Renal pelvis (tissue), 12 donors: ENCODE measurements at places on chromosomes 5 and 9.

DNA sequence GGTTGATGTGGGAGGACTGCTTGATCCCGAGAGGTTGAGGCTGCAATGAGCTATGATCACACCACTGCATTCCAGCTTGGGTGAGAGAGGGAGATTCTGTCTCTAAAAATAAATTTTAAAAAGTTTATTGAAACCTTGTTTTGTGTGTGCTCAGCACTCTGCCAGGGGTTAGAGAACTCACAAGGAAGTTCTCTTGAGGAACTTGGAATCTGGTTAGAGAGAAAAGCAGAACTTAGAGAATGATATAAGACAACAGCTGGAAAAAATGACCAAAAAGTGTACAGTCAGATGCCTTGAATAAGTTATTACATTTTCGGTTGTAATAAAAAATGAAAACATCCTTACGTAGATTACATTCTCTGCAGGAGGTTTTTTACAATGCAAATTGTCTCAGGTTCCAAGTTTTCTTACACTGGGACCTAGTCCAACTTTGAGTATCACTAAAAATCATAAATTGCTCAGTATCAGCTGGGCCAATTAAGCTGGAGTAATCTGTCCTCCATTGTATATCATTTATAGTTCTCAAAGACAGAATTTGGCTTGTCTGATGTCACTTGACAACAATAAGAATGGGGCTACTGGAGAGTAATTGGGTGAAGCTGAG lies 21.7 kb upstream of the TENT2 start:
- no peak for DNase-seq

- DNase-seq = no peak
Measured at GRCh38 chr9:37302277-37302676, 120.2 kb upstream of the GRHPR start.

DNA sequence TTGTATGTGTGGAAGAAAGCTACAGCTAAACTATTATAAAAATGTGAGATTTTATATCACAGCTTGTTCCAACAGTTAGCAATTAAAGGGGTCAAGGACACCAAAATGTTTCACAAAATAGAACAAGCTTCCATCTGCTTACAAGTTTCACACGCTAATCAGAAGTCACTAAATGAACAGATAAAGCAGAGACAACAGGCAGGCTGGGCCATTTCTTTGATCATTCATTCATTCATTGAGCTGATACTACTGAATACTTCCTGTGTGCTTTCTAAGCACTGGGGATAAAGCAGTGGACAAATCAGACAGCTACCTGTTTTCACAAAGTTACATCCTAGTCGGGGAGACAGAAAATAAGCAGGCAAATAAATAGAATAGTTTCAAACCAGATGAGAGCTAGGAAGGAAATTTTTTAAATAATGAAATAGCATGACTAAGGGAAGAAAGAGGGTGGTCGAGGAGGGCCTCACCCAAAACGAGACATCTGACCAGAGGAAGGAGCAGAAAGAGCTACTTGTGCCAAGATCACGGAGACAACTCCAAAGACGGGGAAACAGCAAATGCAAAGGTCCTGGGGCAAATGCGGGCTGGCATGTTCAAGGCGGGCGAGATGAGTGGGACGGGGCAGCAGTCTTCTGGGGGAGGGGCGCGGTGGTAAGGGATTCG lies 1.2 kb downstream of the MAPK9 start:
- DNase-seq = no peak

DNA sequence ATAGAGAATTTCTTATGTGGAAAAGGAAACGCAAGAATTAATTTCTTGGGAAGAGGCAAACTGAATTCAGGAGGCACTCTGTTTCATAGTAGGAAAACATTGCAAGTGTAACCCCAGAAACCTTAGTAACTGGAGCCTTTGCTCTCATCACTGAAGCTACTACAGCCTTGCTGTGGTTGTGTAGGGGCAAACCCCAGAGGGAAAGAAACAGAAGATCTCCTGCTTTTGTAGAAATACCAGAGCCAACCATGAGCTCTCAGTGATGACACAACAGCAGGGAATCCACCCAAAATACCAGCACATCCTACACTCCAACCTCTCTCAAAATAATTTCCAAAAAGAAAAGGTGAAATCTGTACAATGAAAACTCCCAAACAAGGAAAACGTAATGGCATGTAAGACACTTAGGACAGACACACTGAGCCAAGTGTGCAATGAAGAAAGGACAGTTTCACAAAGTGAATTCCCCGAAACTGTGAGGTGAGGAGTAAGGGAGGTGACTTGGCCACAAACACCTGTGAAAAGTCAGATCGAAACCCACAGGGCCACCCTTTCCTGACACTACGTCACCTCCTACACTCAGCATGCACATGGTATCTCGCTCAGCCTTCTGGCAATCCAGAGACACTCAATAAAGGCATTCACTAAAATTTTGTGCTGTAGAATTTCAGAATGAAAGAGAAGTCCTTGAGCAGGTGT lies 8.5 kb upstream of the ACSL6 start:
- DNase-seq = no peak

GRCh38 chr5:150079909-150080461 lies 6.4 kb downstream of the CSF1R start:
- no peak for DNase-seq

GRCh38 chr5:11898-12297 lies 80.1 kb upstream of the PLEKHG4B start:
- DNase-seq = no peak

- no peak for DNase-seq
Measured at GRCh38 chr5:77852514-77853352, 76.6 kb upstream of the TBCA start.

- peak; percentile 48 for DNase-seq
Measured at GRCh38 chr5:40619421-40619820, 60.3 kb upstream of the PTGER4 start.

DNA sequence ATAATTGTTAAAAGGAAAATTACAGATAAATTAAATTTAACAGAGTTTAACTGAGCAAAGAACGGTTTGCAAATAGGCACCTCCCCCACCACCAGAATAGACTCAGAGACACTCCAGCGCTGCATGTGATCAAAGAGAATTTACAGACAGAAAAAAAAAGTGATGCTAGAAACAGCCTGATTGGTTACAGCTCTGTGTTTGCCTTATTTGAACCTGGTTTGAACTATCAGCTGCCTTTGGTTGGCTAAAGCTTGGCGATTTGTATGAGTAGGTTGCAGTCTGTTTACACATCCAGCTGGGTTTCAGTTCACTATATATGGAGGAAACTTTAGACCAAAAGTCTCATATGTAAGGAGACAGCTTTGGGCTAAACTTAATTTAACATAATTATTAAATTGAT lies 249.1 kb downstream of the ENC1 start:
- no peak for DNase-seq

DNA sequence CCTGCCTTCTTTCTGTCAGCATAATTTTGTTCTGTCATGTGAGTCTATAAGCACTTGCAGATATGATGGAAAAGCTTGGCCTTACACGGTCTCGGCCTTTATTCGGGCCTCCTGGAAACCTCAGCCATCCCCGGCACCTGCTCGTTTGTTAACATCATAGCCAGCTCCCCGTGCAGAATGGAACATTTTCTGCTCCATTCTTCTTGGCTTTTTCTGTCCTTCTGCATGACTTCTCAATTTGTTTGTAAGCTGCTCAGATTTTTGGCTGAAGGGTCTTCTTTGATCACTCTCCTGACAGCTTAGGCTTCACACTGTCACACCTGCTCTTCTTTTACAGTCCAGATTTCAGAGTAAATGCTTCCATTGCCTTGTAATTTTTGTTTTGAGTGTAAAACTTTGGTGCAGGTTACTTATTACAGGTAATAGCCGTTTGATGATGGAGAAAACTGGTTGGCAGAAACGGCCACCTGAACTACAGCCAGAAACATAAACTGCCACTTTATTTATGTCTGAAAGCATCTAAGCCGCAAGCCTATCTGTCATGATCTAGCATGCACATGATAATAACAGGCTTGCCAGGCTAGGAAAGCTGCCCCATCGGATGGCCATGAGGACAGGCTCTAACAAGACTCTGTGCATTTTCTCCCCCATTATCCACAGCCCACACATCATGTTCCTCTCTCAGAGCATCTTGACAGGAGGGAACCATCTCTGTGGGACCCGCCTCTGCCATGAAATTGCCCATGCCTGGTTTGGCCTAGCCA lies 197.0 kb downstream of the AOPEP start:
- DNase-seq = no peak

GRCh38 chr9:31119890-31120454 lies 1264.5 kb upstream of the ACO1 start:
- DNase-seq = peak; percentile 10

DNA sequence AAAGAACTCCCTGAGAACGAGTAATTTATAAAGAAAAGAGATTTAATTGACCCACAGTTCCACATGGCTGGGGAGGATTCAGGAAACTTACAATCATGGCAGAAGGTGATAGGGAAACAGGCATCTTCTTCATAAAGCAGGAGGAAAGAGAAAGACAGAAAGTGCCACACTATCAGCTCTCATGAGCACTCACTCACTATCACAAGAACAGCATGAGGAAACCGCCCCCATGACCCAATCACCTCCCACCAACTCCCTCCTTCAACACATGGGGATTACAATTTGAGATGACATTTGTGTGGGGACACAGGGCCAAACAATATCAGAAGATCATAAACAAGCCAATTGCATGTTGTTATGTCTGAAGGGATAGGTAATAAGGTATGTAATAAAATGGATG lies 935.9 kb upstream of the COX7C start:
- DNase-seq = no peak

GRCh38 chr5:64140018-64140417 lies 25.6 kb upstream of the RNF180 start:
- DNase-seq = no peak

GRCh38 chr5:176829320-176829719 lies 19.0 kb downstream of the UNC5A start:
- DNase-seq = no peak
